ENCODE measurements at places on chromosomes 3 and 15.
A peak's percentile ranks its signal among the peaks of the same experiment; 100 is the strongest.

GRCh38 chr3:52277071-52277964, 1.1 kb downstream of the WDR82 start:
- DNase-seq, result peak; percentile 36

DNA sequence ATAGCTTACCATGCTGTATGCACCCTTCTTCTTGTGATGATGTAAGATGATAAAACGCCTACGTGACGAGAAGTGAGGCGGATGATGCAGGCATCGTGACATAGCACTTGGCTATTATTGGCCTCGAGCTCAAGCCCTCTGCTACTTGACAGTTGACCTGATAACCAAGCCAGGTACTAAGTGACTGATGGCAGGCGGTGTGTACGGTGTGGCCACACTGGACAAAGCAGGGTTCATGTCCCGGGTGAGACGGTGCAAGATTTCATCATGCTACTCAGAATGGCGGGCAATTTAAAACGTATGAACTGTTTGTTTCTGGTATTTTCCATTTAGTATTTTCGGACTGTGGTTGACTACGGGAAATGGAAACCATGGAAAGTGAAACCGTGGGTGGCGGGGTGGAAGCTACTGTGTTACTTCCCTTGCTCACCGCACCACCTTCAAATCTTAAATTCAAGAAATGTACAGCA, 57.7 kb downstream of the SLC12A8 start:
- no peak for DNase-seq

- peak; percentile 34 for DNase-seq
These were observed 466 bp downstream of the NFKBIZ start for GRCh38 chr3:101849714-101850245.

- DNase-seq, result no peak
These were observed 40.3 kb downstream of the ABHD2 start for GRCh38 chr15:89128320-89129122.

DNA sequence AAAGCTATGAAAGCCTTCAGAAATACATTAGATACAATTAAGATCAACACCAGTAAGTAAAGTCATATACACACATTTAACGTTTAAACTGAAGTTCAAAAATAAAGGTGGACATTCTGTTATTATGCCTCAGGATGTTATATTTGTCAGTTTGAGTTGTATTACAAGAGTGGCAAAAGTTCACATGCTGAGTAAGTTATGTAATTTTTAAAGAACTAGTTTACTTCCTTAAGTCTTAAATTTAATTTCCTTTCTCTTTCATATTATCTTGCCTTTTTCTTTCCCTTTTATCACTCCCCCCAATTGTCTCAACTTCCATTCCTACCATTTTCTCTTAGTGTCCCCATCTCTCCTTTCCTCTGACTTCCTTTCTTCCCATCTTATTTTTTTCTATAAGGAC, 4.9 kb upstream of the GPR87 start:
- no peak for DNase-seq

DNA sequence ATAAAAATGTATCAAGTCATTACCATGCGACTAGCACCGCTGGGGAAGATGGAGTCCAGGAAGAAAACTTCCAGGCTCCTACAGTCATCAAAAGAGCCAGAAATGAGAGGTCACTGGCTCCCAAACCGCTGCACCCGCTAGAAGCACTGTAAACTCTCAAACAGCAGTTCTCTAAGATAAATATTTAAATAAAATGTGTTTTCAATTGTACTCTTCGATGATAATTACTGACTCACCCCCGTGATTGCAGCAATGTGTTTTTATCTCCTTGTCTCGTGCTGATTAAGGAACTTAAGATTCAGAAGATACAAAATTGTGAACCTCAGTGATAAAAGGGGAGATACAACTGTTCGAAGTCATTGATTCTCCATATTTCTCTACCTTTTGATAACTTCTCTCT, 45.8 kb upstream of the FOXP1 start:
- peak; percentile 88 for DNase-seq

- DNase-seq, result no peak
These were observed 50.7 kb downstream of the CDC25A start for GRCh38 chr3:48137425-48137999.

- DNase-seq, result no peak
These were observed 80.1 kb upstream of the GBE1 start for GRCh38 chr3:81841540-81841939.

- no peak for DNase-seq
These were observed 36.7 kb upstream of the ZNF710 start for GRCh38 chr15:89964232-89964954.

DNA sequence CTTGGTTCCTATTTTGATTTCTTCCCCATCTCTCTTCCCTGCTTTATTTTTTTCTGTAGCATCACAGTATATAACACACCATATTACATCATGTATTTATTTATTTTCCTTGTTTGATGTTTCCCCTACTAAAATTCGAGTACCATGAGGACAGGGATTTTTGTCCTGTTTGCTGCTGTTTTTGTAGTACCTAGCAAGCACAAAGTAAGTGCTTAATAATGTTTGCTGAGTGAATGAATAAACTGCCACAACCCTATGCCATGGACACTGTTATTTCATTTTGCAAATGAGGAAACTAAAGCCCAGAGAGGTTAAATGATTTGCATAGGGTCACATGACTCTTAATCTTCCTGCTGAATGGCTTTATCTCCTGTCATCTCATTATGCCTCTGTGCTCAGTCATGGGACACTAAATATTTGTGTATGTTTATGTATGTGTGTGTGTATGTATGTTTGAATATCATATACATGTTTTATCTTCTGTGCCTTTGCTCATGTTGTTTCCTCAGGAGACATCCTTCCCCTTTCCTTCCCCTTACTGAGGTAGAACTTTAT, 26.1 kb upstream of the MGA start:
- no peak for DNase-seq

GRCh38 chr3:124654470-124654845, 75.8 kb upstream of the UMPS start:
- DNase-seq, result no peak

DNA sequence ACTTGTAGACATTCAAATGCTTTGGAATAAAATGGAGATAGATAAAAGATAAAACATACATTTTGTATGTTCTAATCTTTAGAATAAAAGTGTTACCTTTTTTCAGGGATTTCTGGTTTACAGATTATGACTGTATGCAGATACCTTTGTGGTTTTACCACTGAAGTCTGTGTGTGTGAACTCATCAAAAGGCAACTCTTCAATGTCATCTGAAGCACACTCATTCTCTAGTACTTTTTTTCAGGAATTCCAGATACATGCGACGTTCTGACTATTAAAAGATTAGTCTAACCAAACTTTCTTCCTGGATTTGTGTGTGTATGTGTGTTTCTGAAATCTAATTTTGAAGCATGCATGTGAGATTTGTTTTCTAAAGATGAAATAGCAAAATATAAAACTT, 188.6 kb downstream of the NLGN1 start:
- peak; percentile 12 for DNase-seq

GRCh38 chr3:119781330-119782198, at the start of gene NR1I2:
Gene NR1I2 (plus strand): TSS chr3:119782101.
- no peak for DNase-seq
